ENCODE measurements at places on chromosomes 5 and 9. TPM values are rescaled to one million over a fixed set of nuclear protein-coding genes. Genes with fewer than 3 reads are reported as not detected.

SLC36A2 gene
- not detected for total RNA-seq

- DNase-seq = no peak
Measured at GRCh38 chr5:158724521-158725188, 375.1 kb downstream of the EBF1 start.

- no peak for DNase-seq
Measured at GRCh38 chr9:91572044-91572443, 148.4 kb upstream of the NFIL3 start.

GRCh38 chr9:132077881-132078698, 1.6 kb downstream of the MED27 start:
- no peak for DNase-seq

APBA1 gene
- total RNA-seq = 4.3 TPM

SLC25A48 gene
- 0.24 TPM for total RNA-seq

DNA sequence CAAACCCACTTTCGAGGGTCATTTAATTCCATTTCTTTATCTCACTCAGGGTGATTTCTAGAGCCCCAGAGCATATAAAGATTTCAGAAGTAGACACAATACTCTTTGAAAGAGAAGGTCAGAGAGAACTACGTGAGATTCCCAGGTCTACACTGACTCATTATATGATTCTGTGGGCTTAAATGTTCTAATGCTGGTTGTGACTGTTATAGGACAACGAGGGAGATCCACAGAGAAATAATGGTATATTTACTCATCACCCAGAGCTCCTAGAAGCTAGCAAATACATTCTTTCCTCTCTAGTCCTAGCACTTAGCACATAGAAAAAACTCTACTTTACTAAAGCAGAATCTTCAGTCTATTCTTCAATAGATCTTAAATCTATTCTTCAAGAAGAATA, 39.4 kb upstream of the GRAMD2B start:
- no peak for DNase-seq

- no peak for DNase-seq
Measured at GRCh38 chr9:111350556-111350955, 20.5 kb upstream of the OR2K2 start.

DNA sequence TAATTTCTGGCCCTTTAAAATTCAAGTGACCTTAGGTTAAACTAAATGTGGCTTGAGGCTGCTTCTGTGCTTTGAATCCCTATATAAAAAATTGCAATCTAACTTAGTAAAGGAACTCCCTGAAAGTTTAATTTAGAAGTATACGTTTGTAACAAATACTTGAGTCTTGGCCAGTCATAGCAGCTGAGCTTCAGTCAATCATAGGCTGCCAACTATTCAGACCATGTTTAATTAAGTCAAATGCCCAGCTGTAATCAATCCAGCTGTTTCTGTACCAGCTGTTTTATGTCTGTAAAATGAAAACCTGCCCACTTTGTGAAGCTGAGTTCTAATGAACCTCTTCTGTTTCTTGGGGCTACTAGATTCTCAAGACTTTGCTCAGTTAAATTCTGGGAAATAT, 760.1 kb downstream of the MAT2B start:
- no peak for DNase-seq

LCN9 gene
- not detected for total RNA-seq

DNA sequence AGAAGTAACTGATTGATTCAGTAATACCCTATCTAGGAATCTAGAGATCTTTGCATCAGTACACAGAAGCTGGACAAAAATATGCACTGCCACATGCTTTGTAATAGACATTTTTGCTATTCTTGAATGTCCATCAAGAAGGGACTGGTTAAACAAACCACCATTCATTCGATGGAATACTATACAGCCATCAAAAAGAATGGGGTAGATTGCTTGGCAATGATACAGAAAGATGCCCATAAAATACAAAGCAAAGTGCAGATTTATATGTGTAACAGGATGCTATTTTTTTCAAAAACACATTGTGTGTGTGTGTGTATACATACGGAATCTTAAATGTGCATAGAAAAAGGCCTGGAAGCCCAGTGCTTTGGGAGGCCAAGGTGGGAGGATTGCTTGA, 7.6 kb downstream of the TNIP1 start:
- no peak for DNase-seq

- DNase-seq = no peak
Measured at GRCh38 chr5:115487756-115488155, 56.8 kb downstream of the FEM1C start.

NUTM2F gene
- not detected for total RNA-seq

NOP16 gene
- 11.8 TPM for total RNA-seq

DNA sequence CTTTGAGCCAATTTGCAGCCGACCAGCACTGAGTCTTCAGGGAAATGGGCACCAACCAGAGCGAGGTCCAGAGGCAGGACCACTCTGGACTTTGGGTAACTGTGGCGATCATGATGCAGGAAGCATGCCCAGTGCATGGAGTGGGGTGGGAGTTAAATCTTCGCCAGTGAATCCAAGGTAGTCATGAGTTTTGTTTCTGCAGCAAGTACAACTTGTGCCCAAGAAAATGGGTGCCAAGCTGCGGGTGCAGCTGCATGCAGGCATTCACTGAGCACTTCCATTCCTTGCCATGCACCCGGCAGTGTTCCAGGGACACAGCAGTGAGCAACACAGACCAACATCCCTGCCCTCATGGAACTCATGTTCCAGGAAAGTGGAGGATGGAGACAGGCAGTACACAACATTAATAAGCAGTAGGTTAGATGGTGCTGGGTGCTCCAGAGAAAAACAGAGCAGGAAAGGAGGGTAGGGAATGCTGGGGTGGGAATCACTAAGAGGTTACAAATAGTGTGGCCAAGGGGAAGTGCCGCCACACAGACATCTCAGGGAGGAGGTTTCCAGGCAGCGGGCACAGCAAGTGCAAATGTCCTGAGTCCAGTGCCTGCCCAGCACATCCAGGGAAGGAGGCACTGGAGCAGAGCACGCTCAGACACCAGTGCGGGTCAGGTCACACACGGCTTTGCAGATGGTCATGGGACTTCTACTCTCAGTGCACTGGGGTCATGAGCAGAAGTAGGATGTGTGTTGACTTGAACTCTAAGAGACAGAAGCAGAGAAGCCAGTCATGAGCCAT, 48.2 kb upstream of the LMX1B start:
- no peak for DNase-seq

FAM221B gene
- total RNA-seq = 0.32 TPM

DNA sequence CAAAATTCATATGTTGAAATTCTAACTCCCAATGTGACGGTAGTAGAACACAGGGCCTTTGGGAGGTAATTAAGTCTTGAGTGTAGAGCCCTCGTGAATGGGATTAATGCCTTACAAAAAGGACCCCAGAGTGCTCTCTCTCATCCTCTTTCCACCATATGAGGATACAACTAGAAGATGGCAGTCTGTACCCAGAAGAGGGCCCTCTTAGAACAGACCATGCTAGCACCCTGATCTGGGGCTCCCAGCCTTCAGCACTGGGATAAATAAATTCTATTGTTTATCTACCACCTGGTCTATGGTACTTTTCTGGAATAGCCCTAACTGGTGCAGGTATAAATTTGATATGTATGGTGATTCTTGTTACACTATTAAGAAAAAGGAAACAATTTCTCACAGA, 332.3 kb downstream of the BRINP1 start:
- DNase-seq = no peak

- DNase-seq = no peak
Measured at GRCh38 chr5:139182528-139183296, 15.5 kb downstream of the SIL1 start.

TRIM7 gene
- total RNA-seq = 4.3 TPM

ANKRD31 gene
- total RNA-seq = 0.27 TPM

DNA sequence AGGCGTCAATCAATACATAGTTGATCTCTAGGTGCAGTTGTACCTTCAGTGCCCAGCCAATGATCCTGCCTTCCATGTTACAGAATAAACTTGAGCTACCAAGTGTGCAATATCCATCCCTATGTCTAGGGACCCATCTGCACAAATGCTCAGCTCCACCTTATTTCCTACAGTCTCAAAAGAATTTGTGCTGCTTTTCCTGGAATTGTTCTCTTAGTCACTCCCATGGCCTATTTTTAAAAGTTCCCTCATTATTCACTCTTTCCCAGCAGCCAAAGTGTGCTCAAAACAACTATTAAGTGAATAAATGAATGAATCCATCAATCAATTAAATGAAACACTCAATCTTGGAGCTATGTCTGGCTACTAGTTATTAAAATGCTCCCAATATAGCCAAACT, 14.7 kb downstream of the LIX1 start:
- DNase-seq = no peak

DNA sequence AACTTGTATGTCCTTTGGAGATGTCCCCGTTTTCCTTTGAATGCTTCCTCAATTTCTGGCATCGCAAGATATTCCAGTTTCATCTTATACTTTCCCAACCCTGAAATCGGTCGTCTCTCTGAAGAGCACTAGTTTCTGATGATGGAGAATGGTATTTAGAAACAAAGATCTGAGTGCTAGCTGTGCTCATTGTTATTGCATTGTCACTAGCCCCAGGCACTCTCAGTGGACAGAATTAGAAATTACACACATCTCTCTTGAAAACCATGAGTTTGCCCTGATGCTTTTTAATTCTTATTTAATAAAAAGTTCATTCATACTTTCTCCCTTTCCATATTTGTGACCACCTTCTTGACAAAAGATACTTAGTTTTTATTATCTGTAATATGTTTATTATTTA, 67.7 kb downstream of the C9orf152 start:
- DNase-seq = no peak

IRX1 gene
- 6.0 TPM for total RNA-seq
